ENCODE measurements at places on chromosomes 6 and 20.

DNA sequence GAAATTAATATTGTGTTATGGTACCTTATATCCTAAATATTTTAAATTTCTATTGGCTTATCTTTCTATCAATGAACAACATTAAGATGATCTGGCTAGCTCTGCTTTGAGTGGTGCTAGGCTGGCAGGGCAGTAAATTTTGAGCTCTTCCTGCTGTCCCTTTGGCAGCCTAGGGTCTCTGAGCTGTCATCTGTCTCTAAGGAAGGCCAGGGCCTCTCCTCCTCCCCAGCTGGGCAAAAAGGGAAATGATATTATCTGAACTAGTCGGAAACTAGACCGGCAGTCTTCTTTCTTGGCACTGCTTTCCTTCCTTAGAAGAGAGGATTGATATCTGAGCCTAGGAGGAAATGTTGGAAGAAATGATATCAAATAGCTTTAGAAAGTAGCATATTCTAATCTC lies 176.7 kb upstream of the BTBD3 start:
- DNase-seq: no peak

DNA sequence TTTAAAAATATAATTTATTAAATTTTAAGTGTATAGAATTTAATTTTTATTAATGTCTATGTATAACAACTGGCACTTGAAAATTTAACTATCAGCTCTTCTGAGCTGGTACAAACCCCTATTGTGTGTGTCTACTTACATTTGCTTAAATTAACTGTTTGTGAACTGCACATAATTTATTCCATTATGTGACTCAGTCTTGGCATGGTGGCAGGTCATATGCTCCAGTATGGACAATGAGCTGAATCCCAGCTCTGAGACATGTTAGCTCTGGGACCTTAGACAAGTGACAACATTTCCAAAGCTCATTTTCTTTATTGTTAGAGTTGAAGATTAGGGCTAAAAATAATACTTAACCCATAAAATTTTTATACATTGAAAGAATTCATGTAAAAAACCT lies 526.1 kb upstream of the MARCKS start:
- DNase-seq: no peak

DNA sequence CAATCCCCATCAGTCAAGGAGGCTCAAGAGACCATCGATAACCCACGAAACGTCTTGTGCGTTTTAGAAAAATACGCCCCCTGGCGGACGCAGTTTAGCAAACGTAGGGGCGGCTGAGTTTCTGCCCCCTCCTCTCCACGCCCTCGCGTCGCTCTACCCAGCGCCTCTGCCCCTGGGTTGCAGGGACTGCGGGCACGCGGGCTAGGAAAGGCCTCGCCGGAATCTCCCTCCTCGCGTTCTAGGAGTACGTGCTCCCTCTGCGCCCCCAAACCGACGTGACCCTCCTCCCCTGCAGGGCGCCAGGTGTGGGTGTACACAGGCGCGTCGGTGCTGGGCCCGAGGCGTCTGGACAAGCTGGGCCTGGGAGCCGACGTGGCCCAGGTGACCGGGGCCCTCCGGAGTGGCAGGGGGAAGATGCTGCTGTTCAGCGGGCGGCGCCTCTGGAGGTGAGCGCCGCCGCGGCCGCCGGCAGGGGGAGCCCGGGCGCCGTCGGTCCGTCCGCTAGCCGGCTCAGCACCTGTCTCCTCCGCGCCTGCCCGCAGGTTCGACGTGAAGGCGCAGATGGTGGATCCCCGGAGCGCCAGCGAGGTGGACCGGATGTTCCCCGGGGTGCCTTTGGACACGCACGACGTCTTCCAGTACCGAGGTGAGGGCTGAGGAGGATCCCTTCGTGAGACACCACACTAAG lies 5.3 kb downstream of the MMP9 start:
- peak; percentile 82 for DNase-seq

DNA sequence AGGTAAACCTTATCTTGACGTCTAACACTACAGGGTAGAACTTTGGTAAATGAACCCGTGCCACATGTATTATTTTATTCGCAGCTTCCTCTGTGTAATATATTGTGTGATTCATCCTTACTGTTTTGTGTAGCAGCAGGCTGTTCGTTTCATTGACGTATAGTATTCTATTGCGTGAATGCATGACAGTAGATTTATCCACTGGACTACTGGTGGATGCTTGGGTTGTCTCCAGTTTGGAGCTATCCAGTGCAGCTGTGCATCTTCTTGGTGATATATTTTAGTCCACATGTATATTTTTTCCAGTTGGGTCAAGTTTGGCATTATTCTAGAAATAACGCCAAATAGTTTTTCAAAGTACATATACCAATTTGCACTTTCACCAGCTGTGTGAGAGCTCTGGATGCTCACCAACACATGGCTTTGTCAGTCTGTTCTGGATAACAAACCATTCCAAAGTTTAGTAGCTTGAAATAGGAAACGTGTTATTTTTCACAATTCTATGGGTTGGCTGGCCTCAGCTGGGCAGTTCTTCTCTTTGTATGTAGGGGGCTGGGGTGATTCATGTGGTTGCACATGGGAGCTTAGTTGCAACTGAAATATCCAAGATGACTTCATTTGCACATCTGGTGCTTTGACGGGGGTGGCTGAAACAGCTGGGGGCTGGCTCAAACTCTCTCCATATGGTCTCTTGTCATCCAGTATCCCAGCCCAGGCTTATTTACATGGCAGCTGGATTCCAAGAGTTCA lies 9.3 kb downstream of the ECT2L start:
- DNase-seq: peak; percentile 84

GRCh38 chr20:22346716-22347115 lies 237.7 kb downstream of the FOXA2 start:
- DNase-seq: no peak

DNA sequence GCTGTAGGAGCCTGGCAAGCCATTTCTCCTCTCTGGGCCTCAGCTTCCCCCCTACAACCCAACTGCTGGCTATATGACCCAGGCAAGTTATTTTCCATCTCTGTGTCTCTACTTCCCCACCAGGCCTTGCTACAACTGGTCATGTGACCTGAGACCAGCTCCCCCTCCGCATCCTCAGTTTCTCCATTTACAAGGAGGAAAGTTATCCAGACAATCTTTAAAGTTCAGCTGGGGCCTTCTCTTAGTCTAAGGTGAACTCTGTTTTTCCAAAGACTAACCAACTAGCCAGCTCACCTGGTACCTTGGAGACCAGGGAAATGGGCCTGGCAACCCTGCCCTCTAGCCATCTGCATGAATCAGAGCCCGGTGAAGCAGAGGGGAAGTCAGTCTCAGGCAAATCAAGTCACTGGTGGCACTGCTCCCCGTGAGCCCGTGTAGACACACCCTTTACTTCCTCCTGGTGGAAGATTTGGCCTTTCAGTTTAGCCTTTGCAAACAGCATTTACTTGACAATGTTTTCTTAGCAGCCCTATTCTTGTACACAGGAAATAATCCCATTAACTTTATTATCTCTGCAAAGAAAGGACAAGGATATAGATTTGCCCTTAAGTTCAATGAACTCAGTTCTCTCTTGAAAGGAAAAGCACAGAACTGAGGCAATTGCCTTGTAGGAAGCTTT lies 157.7 kb downstream of the VEGFA start:
- no peak for DNase-seq

GRCh38 chr20:5741089-5741488 lies 9.1 kb upstream of the SHLD1 start:
- no peak for DNase-seq

GRCh38 chr6:96683819-96684528 lies 121.0 kb downstream of the FHL5 start:
- no peak for DNase-seq

- no peak for DNase-seq
These were observed 139.5 kb downstream of the DLL1 start for GRCh38 chr6:170151321-170151771.

DNA sequence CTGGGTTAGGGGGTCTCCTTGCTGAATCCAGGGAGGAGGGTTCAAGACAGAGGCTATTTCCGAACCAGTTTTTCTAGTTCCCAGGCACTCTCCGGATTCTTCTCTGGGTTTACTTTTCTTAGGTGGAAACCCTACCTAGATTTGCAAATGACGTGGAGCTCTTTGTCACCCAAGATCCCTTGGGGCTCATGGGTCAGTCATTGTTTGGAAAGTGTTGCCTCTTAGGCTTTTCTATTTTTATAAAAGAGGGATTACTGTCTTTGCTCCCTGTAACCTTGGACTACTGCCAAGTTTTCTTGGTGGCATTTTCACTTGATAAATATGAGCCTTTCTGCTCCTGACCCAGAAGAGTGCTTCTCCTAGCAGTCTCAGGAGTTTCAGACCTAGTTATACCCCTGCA lies 33.6 kb downstream of the FAM209B start:
- DNase-seq: peak; percentile 55

DNA sequence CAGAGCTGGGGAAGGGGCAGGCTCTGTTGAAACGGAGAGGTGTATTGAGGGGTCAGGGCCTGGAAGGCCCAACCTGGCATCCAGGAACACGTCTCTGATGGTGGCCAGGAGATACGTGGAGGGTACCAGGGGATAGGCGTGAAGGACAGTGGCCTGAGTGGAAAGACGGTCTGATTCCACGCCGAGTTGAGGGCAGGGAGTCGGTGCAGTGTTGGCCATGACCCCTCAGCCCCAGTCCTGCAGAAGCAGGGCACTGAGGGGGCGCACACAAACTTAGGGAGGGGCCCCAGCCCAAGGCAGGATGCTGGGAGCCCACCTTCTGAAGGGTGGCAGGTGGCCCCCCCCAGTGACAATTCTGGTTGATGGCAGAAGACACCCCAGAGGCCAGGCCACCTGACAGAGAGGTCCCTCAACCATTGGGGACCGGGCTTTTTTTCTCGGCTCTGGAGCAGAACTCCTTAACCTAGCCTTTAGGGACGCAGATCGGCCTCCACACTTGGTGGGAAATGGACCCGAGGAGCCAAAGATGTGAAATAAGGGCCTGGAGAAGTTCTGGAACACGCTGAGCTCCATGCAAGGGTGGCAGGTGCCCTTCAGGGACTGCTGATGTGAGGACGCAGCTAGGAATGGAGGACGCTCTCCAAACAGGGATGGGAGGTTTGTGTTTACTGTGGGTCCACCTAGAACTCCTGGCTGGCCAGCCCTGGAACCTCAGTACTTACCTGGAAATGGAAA lies 91.0 kb downstream of the TMEM242 start:
- no peak for DNase-seq

DNA sequence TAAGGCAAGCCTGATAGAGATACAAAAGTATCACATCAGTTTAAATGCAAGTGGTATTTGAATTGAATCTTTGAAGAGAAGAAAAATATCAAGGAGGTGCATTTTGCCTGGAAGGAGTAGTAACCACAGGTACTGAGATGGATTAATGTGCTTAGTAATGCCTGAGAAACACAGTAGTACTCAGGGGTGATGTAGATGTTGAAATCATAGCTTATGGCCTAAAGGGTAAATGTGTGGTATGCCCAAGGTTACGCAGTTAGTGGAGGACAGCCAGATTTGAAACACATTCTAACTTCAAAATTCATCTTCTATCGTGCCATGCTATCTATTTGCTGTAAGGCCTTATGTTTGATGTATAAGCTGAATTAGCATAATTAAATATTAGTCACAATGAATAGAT lies 55.9 kb downstream of the STXBP5 start:
- DNase-seq: no peak

- no peak for DNase-seq
These were observed 112.5 kb downstream of the WDR27 start for GRCh38 chr6:169589293-169589692.

DNA sequence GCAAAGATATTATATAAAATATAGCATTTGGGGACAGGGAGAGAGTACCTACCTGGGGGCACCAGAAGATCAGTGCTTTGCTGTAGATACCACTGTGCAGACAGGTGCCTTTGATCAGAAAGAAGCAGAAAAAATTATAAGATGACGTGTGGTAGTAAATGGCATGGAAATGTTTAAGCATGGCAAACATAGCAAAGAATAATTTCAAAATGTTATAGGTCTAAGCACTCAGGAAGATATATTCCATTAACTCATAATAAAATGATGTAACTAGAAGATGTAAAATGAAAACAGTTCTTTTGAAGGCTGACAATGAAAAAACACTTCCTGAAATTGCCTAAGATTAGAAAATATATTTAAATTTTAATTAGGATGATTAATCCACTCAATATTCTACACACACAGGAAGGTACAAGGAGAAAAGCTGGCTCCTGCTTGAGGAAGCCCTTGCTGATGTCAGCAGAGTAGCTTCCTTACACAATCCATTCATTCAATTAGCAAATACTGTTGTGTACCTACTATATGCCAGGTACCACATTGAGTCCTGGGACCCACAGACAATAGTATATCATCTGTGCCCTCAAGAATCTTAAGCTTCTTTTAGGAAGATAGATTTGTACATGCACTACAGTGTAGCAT lies 290.2 kb upstream of the CNR1 start:
- DNase-seq: no peak

- DNase-seq: no peak
These were observed 205.4 kb upstream of the CST7 start for GRCh38 chr20:24743641-24744040.

GRCh38 chr6:26216359-26216885 lies 129.2 kb downstream of the HFE start:
- peak; percentile 89 for DNase-seq

GRCh38 chr20:48763216-48763914 lies 64.4 kb downstream of the PREX1 start:
- no peak for DNase-seq

GRCh38 chr20:61575151-61575937 lies 323.3 kb downstream of the CDH4 start:
- no peak for DNase-seq

DNA sequence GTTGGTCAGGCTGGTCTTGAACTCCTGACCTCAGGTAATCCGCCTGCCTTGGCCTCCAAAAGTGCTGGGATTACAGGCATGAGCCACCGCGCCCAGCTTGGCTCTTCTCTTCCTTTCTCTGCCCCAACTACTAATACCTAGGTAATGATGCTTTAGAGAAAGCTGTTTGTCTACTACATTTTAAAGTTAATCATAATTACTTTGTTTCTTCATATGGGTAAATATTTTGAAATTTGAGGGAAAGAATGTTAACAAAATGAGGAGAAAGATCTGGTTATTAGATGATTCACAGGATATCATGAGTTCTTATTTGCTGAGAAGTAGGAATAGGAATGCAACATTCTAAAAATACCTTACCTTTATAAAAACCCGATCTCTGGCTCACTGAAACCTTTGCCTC lies 18.4 kb upstream of the PTPRK start:
- DNase-seq: no peak

GRCh38 chr6:81689580-81689979 lies 62.9 kb downstream of the TENT5A start:
- no peak for DNase-seq

Data from NCI-H524 (cell line).